ENCODE measurements at places on chromosomes 4 and X. TPM values are rescaled to one million over a fixed set of nuclear protein-coding genes. Genes with fewer than 3 reads are reported as not detected.

TEC gene
- total RNA-seq = 8.3 TPM

THAP9 gene
- 24.5 TPM for total RNA-seq

MAGEA9B gene
- not detected for total RNA-seq

MAGED4B gene
- total RNA-seq = 63.8 TPM
